Hematopoietic multipotent progenitor cell (in vitro differentiated cells): ENCODE measurements at places on chromosomes 1 and 21. TPM values are rescaled to one million over a fixed set of nuclear protein-coding genes. Genes with fewer than 3 reads are reported as not detected.
A peak's percentile ranks its signal among the peaks of the same experiment; 100 is the strongest.

S100A8 gene
- total RNA-seq, result 12.1 TPM

SLFNL1 gene
- 1.6 TPM for total RNA-seq

BRINP3 gene
- total RNA-seq, result under 0.01 TPM

NEK2 gene
- total RNA-seq, result 1.1 TPM

SLC45A1 gene
- 0.27 TPM for total RNA-seq

NEGR1 gene
- 3.8 TPM for total RNA-seq

CDK18 gene
- total RNA-seq, result 8.6 TPM

MYOG gene
- not detected for total RNA-seq

FNDC5 gene
- total RNA-seq, result not detected

- DNase-seq, result no peak
Observed at GRCh38 chr21:21137986-21138385, 139.8 kb downstream of the NCAM2 start.

DNA sequence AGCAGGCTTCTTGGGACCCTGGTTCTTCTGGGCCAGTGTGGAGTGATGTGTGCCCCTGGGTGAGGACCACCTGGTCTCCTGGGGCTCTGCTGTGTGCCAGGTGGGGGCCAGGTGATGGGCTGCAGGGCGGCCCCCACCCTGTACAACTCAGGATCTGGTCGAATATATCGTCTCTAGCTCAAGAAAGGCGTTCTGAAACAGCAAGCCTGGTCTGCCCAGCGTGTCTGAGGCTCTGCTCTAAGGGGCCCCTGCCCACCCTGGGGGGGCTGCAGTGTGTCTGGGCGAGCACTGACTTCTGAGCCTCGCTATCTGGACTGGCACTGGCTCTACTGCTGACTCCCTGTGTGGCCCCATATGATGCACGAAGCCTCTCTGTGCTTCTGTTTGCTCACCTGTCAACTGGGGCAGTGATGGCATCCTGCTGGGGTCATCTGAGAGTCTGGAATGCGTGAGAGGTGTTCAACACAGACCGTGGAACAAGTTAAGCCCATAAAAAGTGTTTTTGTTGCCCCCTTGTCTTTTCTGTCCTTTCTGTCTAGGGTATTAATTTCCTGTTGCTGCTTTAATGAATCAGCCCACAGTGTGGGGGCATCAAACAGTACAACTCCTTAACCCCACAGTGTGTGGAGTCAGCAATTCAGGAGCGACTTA is 56.0 kb upstream of the TRAPPC10 start:
- DNase-seq, result no peak

GRCh38 chr1:41884256-41885230 is 34.2 kb downstream of the HIVEP3 start:
- no peak for DNase-seq

- no peak for DNase-seq
Observed at GRCh38 chr1:111269825-111270406, 20.7 kb upstream of the CHIA start.

GRCh38 chr1:160284220-160284781 is 632 bp downstream of the PEX19 start:
- DNase-seq, result peak; percentile 1
